ENCODE measurements at places on chromosomes 7 and 10. TPM values are rescaled to one million over a fixed set of nuclear protein-coding genes. Genes with fewer than 3 reads are reported as not detected.

GRCh38 chr7:75621124-75621523 lies 117.6 kb downstream of the HIP1 start:
- DNase-seq = no peak

DNA sequence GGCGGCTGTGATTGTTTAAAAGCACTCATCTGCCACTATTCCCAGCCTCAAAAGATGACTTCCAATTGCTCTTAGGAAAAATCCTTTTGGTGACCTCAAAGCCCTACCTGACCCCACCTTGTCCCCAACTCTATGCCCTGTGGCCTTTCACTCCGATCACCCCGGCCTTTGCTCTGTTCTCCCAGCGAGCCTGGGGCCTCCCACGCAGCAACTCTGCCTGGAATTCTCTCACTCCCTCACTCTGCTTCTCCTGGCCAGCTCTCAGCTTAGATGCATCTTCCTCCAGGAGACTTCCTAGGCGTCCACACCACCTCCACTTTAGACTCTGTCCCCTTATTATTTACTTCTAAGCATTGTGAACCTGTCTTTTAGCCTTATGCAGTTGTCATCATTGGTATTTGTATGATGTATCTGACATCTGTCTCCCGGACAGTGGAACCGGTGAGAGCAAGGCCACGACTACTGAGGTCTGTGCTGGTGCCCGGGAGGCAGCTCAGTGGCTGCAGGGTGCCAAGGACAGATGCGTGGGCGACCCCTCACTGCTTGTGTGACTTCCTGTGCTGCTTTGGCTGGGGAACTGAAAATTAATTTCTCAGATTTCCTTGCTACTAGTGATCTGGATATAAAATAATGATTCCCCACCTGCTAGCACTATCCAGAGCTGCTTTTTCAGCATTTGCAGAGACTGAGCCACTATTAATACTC lies 63.0 kb downstream of the PIP4K2A start:
- no peak for DNase-seq

Gene KCNMA1
- 0.38 TPM for total RNA-seq

Gene TASOR2
- total RNA-seq = 35.1 TPM

DNA sequence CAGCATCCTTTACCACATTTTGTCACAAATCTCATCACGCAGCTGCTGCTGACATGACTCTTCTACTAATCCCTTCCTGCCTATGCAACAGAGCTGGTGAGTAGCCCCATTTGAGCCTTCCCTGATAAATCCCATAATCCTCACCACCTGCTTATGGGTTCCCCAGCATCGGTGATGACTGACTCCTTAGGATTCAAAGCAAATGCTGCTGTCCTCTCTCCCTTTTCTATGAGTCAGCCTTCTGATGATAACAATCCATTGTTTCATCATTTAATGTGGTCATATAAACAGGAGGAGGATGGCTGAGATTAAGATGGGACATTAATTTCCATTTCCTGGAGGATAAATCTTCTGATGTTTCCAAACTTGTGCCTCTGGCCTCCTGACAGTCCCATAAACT lies 73.4 kb downstream of the SORCS1 start:
- no peak for DNase-seq

GRCh38 chr10:50367732-50368131 lies 116.4 kb upstream of the ASAH2 start:
- DNase-seq = no peak

- no peak for DNase-seq
Observed at GRCh38 chr7:127678947-127679346, 27.0 kb downstream of the SND1 start.

DNA sequence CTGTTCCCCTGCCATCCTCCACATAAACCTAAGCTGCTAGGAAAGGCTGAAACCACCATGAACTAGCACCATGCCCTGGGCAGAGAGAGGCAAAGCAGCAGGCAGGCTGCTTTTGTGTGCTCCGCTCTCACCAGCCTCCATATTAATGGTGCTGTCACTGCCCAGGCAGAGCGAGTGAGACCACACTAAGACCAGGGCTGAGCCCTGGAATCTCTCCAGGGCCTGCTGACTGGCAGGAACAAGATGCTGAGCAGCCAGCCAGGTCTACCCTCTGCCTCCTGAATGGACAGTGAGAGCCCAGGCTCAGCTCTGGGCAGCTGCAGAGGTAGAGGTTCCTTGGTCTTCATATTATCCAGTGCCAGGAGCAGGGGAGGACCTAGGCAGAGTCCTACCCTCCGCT lies 1.6 kb upstream of the CRHR2 start:
- DNase-seq = no peak

Gene CYP3A7
- not detected for total RNA-seq

GRCh38 chr10:93437946-93438612 lies 44.1 kb downstream of the MYOF start:
- no peak for DNase-seq
